Testis (tissue), 5 donors: ENCODE measurements at places on chromosomes 12 and 14. TPM values are rescaled to one million over a fixed set of nuclear protein-coding genes. Genes with fewer than 3 reads are reported as not detected.

DPF3 gene
- 14.6 TPM for total RNA-seq

DNA sequence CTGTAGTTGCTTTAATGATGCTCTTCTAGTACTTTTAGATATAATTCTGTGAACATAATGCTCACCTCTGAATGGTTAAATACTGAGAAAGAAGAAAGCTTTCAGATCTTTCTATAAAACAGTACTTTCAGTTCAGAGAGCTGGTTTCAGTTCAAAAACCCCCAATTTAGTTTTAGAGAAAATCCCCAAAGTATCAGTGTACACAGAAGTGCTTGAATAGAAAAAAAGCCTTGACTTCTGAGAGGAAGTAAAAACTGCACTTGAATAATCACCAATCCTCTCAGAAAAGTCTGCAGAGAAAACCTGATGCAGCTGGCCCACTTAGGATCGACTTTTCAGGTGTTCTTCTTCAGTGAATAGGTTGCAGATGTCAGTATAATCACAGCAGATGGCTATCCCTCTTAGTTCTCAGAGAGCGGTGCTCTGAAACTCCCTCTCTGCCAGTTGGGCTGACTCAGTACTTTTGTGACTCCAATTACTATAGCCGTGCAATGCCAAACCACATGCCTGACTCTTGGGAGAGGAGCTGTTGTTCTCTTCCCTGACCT, 616.3 kb downstream of the LRFN5 start:
- no peaks in the 10 kb centered on the region for H3K36me3 ChIP-seq
- no peak overlapping the region for H3K4me3 ChIP-seq
- H3K27me3 ChIP-seq, result no peaks in the 10 kb centered on the region
- H3K27ac ChIP-seq, result no peak overlapping the region
- DNase-seq, result peak; percentile 28

DNA sequence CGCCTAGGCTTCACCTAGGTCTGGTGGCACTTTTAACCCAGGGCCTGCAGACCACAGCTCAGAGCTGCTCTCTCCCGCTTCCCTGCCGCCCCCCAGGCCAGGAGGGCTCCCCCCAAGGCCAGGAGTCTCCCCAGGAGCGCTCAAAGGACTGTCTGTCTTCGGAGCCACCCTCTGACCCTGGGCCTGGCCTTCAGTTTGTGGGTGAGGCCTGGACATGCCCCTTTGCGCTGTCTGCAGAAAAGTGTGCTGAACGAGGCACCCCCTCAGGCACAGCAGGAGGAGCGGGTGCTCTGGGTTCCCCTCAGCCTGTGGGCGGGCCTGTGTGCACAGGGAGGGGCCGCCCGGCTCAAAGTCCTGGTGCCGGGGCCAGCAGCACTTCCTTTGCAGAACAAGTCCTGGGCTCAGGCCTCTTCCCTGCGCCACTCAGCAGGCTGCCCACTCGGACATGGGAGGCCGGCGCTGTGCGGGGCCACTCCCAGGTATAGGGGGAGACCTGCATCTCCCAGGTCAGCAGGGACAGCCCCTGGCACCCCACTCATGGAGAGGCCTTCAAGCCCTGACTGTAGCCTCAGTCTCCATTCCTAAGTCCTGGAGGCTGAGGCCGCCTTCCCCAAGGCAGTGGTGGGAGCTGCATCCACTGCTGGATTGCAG, 14.3 kb downstream of the DEGS2 start:
- no peaks in the 10 kb centered on the region for H3K27me3 ChIP-seq
- H3K36me3 ChIP-seq, result no peaks in the 10 kb centered on the region
- no peak overlapping the region for H3K4me3 ChIP-seq
- peaks cover 15% of the 10 kb centered on the region for H3K4me1 ChIP-seq

DNA sequence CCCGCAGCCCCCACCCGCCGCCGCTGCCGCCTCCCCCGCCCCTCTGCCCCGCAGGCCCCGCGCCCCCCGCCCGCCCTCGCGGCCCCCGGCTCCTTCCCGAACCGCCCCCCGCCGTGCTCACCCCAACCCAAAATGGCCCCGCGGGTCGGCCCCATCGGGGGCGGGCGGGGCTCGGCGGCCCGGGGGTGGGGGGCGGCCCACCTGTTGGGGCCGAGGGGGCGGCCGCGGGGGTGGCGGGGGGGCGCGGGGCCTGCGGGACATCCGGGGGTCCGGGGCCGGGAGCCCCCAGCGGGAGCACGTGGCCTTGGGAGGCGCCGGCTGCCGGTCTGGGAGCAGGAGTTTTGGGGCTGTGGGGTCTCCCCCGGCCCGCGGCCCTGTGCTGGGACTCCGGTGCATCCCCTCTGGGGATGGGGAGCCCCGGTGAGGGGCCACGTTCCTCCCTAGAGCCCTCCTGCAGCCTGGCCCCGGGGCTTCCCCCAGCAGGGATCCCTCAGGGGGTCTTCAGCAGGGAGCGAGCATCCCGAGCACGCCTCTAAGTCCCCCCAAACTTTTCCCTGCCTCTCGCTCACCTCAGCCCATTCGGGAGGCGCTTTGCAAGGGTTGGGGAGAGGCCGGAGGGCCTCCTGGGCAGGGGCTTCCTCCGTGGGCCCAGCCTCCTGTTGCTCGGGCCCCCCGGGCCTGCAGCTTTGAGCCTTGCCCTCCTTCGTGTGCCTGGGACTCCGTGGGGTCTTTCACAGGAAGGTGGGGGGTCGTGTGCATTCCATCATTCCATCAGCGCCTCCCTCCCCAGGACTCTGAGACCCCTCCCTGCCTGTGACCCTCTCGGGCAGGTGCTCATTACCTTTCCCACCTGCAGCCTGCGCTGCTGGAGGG, 710 bp downstream of the MTA1 start:
- no peak for DNase-seq
- no peaks in the 10 kb centered on the region for H3K36me3 ChIP-seq
- H3K4me1 ChIP-seq, result peaks cover 36% of the 10 kb centered on the region

- peaks cover 5% of the 10 kb centered on the region for H3K4me1 ChIP-seq
- no peak for DNase-seq
- H3K27ac ChIP-seq, result no peak overlapping the region
- no peaks in the 10 kb centered on the region for H3K36me3 ChIP-seq
- H3K4me3 ChIP-seq, result no peak overlapping the region
- H3K27me3 ChIP-seq, result no peaks in the 10 kb centered on the region
Measured at GRCh38 chr12:29717540-29718100, 66.1 kb downstream of the TMTC1 start.

DNA sequence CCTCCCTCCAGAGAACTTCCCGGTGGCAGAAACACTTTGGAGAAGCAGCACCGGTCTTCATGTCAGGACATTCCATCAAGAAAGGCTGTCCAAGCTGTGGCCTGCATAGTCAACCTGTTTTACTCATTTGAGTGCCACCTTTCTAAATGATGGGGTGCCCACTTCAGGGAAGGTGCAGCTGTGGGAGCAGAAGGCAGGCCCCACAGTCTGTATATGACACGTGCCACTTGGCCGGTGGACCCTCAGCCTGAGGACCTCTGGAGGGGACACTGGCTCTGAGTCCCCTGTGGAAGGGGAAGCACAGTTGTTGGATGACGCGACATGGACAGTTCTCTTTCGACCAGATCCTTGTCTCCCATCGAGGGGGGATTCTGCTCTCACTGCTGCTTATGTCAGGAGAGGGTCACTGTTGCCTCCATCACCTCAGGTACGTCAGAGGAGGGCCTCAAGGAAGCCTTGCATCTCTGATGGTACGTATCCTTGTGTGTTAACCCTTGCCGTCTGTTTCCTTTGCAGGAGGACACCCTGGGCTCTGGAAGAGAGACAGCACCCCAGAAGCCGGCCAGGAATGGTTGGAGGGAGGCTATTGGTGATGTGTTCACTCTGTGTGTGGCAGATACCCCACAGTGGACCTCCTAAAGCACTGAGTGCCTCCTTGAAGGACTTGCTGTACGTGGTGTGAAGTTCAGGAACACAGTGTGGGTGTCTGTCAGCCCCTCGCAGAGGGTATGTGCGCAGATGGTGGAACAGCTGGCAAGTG, 132.1 kb upstream of the RTL1 start:
- no peak overlapping the region for H3K27ac ChIP-seq
- no peaks in the 10 kb centered on the region for H3K36me3 ChIP-seq
- no peak overlapping the region for H3K4me3 ChIP-seq
- no peak for DNase-seq

HHIPL1 gene
- total RNA-seq, result 3.9 TPM

- no peaks in the 10 kb centered on the region for H3K27me3 ChIP-seq
- no peak for DNase-seq
Measured at GRCh38 chr12:132176920-132177551, 32.8 kb downstream of the NOC4L start.

- H3K27ac ChIP-seq, result no peak overlapping the region
- H3K4me3 ChIP-seq, result no peak overlapping the region
- peaks cover 34% of the 10 kb centered on the region for H3K4me1 ChIP-seq
- H3K36me3 ChIP-seq, result no peaks in the 10 kb centered on the region
- no peaks in the 10 kb centered on the region for H3K27me3 ChIP-seq
Measured at GRCh38 chr12:11759494-11759878, 110.0 kb downstream of the ETV6 start.

DNA sequence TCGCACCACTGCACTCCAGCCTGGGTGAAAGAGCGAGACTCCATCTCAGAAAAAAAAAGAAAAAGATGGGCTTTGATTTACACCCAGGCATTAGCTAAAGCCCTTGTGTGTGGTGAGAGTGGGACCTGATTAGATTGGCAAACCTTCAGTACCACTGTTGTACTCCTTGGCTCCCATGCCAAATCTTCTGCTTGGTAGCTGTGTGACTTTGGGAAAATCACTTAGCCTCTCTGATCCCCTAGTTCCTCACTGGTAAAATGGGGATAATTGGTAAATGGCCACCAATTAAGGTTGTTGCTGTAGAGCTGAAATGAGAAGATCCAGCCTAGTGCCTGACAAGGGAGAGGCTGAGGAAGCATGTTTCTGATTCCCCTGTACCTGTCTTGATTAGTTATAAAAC, 63.7 kb downstream of the SLC25A47 start:
- H3K36me3 ChIP-seq, result no peaks in the 10 kb centered on the region
- H3K4me3 ChIP-seq, result no peak overlapping the region
- no peak for DNase-seq
- peaks cover 46% of the 10 kb centered on the region for H3K4me1 ChIP-seq
- H3K27ac ChIP-seq, result no peak overlapping the region

FLRT2 gene
- total RNA-seq, result 134 TPM

DNA sequence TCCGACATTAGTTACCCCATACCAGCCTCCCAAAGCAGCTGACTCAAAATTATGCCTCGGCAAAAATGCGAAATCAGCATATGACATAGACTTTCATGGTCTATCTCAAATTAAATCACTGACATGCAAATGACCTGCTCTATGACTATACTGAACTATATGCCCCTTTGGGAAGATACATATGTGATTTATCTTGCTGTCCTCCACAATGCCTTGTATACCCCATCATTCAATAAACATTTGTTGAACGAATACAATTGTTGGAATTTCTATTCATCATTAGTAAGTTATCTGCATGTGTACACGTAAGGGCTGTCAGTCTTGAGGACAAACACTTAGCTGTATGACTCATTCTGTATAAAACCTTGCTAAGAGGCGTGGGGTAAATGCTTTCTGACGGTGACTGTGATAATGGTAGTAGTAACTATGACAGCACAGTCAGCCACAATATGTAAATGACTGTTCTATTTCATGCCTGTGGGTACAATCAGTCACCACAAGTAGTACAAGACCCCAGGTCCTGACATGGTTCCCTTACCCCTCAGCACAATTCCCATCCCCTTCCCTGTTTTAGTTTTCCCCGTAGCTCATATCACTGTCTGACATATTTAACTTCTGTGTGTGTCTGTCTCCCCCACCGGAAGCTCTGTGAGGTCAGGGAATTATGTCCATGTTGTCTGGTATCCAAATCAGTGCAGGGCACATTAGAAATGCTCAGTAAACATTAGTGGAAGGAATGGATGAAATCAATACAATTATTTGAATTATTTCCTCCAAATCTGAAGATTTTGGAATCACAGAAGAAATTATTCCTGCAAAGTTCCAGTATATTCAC, 42.8 kb downstream of the STXBP6 start:
- H3K27me3 ChIP-seq, result no peaks in the 10 kb centered on the region
- no peak overlapping the region for H3K27ac ChIP-seq
- no peaks in the 10 kb centered on the region for H3K4me1 ChIP-seq
- DNase-seq, result no peak
- H3K36me3 ChIP-seq, result no peaks in the 10 kb centered on the region

DNA sequence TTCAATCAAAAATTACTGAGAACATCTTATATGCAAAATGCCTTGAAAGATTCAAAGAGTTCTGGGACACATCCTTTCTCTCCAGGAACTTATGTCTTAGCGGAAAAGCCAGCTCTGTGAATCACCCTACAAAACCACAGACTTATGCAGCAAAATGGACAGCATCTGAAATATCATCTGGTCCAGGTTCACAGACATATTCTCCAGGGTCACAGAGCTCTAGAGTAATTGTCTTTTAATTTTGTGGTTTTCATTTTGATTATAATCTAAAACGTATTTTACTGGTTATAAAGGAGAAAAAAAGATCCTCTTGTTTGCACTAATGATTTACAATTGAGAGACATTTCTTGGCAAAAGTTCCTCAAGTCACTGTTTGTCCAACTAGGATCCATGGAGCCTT, 246.2 kb downstream of the MSRB3 start:
- no peaks in the 10 kb centered on the region for H3K4me1 ChIP-seq
- H3K27ac ChIP-seq, result no peak overlapping the region
- no peak for DNase-seq
- H3K36me3 ChIP-seq, result no peaks in the 10 kb centered on the region
- H3K27me3 ChIP-seq, result no peaks in the 10 kb centered on the region

GRCh38 chr12:114776731-114777442, 92.9 kb upstream of the TBX3 start:
- H3K36me3 ChIP-seq, result no peaks in the 10 kb centered on the region
- no peaks in the 10 kb centered on the region for H3K4me1 ChIP-seq
- no peak overlapping the region for H3K27ac ChIP-seq
- DNase-seq, result no peak
- no peaks in the 10 kb centered on the region for H3K27me3 ChIP-seq
- no peak overlapping the region for H3K4me3 ChIP-seq

DCAF11 gene
- 67.6 TPM for total RNA-seq

DNA sequence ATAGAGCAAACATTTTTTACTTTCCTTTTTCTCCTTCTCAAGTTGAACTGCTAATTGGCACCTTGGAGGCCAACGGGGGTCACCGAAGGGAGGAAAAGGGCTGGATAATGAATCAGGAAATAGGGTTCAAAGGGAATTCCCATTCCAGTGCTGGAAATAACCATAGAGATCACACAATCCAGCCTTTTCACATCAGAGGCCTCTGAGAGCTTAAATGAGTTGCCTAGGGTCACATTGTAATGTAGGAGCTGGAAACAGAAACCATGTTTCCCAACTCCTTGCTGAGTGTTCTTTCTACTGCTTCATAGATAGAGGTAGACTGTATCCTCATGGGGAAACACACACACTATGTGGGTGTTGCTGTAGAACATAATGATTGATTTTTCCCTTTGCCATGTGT, 60.6 kb upstream of the DDHD1 start:
- DNase-seq, result no peak
- H3K27ac ChIP-seq, result no peak overlapping the region
- H3K4me3 ChIP-seq, result no peak overlapping the region
- no peaks in the 10 kb centered on the region for H3K27me3 ChIP-seq
- H3K36me3 ChIP-seq, result no peaks in the 10 kb centered on the region
- H3K4me1 ChIP-seq, result peaks cover 11% of the 10 kb centered on the region

GRCh38 chr12:122483969-122484368, 16.8 kb downstream of the ZCCHC8 start:
- no peak overlapping the region for H3K4me3 ChIP-seq
- no peak for DNase-seq
- H3K4me1 ChIP-seq, result no peaks in the 10 kb centered on the region
- H3K27ac ChIP-seq, result no peak overlapping the region
- H3K36me3 ChIP-seq, result no peaks in the 10 kb centered on the region

CLEC14A gene
- total RNA-seq, result 7.9 TPM
